ENCODE measurements at places on chromosomes 6 and 20.

DNA sequence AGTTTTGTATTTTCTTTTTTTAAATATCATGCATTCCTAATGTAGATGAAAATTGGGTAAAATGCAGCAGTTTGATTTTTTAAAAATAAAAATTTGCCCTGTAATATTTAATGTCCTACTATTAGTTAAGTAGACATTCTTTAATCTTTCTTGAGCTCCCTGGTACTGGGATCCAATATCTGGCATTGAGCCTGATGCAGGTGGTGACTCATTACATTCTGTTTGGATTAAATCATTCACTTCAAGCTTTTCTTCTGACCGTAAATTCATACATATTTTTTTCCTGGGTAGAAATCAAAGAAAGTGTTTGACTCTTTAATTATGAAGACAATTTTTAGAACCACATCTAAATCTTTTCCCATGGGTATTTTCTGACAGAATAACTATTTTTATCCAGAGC is 768.8 kb upstream of the SLC35B3 start:
- DNase-seq = no peak

- no peak for DNase-seq
These were observed 4.7 kb upstream of the LTV1 start for GRCh38 chr6:143838395-143838794.

- no peak for DNase-seq
These were observed 114.7 kb downstream of the ANKRD60 start for GRCh38 chr20:58113716-58114115.

GRCh38 chr20:43925801-43926200 is 11.1 kb downstream of the TOX2 start:
- no peak for DNase-seq

DNA sequence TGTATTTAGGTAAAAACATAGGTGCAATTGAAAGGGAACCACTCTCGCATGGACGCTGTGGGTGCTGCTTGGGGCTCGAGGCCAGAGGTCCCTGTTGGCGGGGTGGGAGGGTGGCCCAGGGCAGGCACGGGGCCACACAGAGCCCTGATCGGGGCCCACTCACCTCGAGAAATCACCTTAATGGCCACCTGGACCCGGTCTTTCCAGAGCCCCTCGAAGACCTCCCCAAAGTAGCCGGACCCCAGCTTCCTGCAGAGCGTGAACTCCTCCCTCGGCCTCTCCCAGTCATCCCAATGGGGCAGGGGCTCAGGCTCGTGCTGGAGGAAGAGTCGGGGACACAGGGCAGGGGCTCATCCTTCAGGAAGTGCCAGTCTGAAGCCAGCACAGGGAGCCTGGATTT is 3.8 kb downstream of the PTK6 start:
- no peak for DNase-seq

- DNase-seq = no peak
These were observed 14.5 kb downstream of the L3MBTL3 start for GRCh38 chr6:130032758-130033340.

DNA sequence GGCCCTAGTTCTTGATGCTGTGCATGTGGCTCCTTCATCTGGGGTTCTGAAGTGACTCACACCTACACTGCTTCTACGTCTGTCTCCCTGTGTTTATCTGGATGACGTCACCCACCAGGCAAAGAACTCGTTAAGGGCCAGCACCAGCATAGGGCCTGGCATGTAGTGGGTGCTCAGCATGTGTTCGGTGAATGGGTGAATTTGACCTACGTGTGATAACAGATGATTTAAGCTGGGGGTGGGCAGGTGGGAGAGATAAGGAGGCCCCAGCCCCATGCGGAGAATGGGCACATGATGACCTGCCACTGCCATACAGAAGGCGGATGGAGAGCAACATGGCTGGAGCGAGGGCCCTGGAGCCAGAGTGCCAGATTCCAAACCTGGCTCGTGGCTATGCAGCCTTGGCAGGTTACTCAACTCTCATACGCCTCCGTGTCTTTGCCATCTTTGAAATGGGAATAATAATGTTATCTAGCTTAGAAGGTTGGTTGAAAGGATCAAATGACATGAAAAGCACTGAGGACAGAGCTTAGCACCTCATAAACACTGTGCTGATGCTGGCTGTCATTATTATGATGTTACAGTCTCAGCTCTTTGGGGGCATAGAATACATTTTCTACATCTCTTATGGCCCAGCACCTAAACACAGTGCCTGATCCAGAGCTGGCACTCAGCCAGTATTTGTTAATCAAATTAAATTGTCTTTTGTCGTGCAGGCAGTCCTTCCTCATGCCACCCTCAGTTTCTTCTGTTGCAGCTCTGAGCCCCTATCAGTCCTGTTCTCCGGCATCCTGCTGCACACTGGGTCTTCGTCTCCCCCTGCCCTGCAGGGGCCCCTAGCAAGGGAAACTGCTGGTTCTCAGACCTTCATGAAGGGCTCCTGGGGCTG is 39.6 kb downstream of the VEGFA start:
- DNase-seq = no peak

DNA sequence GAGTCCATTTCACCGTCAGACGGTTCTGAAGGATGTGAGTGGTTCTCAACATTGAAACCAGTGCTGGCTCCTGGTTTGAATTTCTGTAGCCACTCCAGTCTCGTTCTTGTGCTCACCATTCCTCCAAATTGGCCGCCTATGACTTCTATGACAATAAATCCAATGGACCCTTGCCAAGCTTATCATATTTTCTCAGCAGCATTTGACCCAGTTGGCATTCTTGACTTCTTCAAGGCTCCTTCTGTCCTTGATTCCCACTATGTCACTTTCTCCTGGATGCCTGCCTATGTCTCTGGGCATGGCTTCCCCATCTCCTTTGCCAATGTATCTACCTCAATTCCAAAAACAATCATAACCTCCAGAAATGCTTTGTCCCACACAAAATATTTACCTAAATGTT is 756.0 kb upstream of the NRSN1 start:
- DNase-seq = no peak

GRCh38 chr6:159080217-159080976 is 35.6 kb upstream of the TAGAP start:
- DNase-seq = peak; percentile 32

GRCh38 chr20:10883166-10883565 is 209.4 kb upstream of the JAG1 start:
- no peak for DNase-seq

DNA sequence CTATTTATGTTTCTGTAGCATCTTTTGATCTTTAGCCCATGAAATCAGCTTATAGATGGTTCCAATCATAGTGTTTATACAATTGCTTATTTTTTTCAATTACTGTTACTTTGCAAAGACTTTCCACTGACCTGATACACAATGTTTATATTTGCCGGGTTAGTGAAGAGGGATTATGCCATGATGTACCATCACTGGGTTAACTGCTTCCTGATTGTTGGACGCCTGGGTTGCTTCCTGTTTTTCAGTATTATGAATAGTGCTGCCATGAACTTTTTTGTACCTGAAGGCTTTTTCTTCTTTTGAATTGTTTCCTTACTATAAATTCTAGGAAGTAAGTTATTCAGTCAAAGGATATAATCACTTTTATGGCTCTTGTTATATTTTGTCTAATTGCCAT is 6.9 kb downstream of the MANBAL start:
- no peak for DNase-seq

DNA sequence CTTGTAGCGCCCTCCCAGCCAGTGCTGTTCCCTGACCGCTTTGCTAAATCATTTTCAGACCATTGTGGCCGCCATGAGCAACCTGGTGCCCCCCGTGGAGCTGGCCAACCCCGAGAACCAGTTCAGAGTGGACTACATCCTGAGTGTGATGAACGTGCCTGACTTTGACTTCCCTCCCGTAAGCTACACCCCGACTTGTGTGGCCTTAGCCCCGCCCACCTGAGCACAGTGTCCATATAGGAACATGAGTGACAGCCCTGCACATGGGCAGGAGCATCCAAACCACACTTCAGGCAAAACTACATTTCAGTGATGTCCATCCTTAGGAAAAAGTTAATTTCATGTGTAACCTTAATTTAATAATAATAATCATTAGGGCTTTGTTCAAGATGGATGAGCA is 51.1 kb downstream of the GNAS start:
- DNase-seq = no peak

- DNase-seq = no peak
These were observed 87.8 kb upstream of the CCDC28A start for GRCh38 chr6:138685781-138686180.

DNA sequence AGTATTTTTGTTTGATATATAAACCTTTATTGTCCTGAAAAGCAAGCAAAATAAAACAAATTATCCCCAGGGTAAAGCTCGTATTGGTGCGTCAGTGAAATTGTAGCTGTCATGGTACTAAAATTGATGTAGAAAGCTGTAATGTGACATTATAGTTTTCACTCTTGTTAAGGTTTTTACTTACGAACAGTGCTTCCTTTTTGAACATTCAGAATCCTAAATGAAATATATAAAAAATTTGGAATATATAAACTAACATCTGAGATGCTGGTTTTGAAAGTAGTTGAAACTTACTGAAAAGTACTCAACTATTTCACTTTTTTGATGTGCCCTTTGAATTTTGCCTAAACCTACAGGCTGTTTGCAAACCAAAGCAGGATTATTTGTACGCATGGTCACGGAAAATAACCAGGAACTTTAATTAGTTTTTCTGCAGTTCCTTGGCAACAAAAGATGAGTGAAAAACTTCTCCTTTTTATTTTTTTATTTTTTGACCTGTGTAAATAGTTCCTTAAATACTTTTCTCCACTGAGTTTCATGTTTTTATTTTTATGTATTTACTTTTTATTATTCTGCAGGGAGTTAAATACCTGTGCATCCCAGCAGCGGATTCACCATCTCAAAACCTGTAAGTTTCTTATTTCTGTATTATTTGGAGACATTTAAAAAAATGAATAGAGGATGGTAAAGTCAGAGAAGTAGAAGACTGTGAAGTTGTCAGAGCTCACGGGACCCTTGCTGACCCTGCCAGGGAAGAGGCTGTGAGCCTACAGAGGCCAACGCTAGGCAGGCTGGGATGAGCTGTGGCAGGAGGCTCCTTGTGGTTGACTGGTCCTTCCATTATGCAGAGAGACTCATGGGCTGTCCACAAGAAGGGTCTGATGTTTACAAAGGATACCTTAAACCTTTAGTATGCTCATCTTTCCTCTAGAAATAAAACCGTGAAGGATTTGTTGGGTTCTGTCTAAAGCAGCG is 42.5 kb downstream of the DUSP22 start:
- no peak for DNase-seq

GRCh38 chr6:31489086-31489485 is 8.9 kb upstream of the MICB start:
- no peak for DNase-seq

GRCh38 chr20:32193996-32194395 is 13.5 kb downstream of the PLAGL2 start:
- DNase-seq = no peak

GRCh38 chr6:150560004-150560883 is 39.4 kb upstream of the PLEKHG1 start:
- no peak for DNase-seq

- DNase-seq = no peak
These were observed 2.0 kb downstream of the FNDC1 start for GRCh38 chr6:159170999-159171712.

DNA sequence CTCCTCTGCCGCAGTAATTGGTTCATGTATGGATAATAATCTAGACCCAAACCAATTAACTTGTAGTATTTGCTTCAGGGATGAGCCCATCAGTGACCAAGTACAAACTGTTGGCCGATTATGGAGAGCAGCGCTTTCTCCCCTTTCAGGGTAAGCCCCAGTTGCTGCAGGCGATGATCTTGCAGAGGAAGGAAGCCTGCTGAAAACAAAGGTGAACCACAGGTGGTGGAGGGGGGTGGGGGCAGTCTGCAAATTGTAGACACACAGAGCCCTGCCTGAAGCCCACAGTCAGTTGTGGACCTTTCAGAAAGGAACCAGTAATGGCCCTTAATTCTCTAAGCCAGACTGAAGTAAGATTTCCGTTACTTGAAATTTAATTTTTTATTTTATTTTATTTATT is 167.9 kb upstream of the JARID2 start:
- no peak for DNase-seq

- no peak for DNase-seq
These were observed 276.5 kb upstream of the CITED2 start for GRCh38 chr6:139650941-139651340.

DNA sequence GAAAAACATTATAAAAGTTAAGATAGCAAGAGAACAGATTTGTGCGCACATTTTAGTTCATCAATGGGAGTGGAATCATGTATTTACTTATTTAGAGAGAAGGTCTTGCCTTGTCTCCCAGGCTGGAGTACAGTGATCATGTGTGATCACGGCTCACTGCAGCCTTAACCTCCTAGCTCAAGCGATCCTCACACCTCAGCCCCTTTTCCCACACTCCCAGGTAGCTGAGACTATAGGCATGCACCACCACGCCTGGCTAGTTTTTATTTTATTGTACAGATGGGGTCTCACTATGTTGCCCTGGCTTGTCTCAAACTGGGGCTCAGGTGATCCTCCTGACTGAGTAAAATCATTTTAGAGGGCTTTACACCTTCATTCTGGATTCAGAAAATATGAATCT is 72.3 kb upstream of the ADGRF1 start:
- DNase-seq = no peak

All from vagina (tissue), 2 donors.